LHCN-M2 (cell line): ENCODE measurements at places on chromosomes 12 and 14.

GRCh38 chr14:66152302-66152701 lies 333.9 kb upstream of the CCDC196 start:
- no peak for DNase-seq

DNA sequence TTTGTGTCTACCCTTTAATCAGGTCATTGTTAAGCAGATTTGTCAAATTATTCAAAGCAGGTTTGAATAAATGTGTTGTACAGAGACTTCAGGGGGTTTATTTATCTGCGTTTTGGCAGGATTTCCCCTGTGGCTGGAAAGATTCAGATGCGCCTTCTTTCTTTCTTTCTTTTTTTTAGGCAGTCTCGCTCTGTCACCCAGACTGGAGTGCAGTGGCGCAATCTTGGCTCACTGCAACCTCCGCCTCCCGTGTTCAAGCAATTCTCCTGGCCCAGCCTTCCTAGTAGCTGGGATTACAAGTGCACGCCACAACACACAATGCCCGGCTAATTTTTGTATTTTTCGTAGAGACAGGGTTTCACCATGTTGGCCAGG lies 6.3 kb upstream of the NANOGNB start:
- DNase-seq, result no peak

DNA sequence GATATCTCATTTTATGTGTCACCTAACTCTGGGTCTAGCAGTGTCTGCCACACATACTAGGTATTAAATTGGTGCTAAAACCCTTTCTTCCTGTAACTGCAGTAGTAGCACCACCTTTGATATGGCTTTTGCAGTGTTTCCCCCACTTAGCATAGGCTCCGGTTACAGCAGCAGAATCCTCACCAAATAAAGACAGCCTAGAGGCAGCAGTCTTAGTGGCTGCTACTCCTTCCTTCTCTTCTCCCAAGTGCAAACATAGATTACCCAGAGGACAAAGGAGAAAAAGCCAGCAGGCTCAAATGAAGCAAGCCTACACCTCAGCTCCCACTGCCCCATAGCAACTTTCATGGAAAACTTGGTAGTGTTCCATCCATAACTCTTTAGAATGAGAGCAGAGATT lies 30.1 kb upstream of the ABCC9 start:
- DNase-seq, result no peak

DNA sequence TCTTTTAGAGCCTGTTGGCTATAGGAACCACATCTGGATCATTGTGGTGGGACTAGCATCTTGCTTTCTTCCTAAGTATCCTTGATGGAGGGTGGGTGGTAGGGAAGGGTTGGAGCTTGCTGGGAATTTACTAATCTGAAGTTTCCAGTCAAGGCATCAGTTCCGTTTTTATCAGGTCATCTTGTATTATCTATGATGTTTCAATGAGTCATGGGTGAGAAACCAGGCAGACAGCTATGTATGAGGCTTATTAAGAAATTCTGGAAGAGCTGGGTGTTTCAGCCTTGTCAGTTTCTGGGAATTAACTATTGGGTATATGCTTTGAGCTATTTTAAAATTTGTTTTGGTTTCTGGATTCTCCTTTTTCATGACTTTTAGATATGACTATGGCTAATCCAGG lies 11.3 kb downstream of the TSFM start:
- peak; percentile 76 for DNase-seq

GRCh38 chr12:124299628-124300388 lies 4.9 kb downstream of the RFLNA start:
- no peak for DNase-seq

DNA sequence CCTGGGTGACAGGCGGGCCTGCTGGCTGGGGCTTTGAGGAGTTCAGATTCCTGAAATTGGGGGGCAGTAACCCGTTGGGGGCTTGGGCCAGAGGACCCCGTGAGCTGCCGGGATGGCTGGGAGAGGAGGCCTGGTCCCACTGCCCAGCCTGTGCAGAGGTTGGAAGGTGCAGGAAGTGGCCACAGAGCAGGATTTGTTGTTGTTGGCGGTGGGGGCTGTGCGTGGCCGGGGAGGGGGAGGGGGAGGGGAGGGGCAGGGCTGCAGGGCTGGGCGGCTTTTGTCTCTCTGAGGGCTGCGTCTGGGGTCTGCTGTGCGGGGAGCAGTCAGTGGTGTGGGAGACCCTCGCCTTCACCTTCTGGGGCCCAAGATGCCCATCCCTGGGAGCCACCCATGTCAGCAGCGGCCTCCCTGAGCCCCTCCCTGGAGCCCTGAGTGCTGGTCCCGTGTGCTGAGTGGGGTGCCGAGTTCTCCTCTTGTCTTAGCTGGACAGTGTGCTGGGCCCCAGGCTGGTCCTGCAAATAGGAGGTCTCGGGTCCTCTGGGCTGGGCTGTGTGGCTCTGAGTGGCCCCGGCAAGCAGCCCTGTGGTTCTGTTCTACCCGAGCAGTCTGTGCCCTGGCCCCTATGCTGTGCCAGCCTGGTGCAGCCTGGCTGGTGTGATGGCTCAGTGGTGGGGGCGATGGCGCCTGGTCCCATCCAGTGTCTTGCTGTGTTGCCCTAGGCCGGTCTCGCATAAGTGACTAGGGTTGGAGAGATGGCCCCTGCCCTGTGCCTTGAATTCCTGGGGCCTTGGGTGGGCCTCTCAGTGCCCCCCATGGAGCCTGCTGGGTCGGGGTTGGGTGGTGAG lies 10.3 kb downstream of the KIF26A start:
- no peak for DNase-seq

GRCh38 chr12:115661112-115661511 lies 616.4 kb downstream of the MED13L start:
- no peak for DNase-seq

DNA sequence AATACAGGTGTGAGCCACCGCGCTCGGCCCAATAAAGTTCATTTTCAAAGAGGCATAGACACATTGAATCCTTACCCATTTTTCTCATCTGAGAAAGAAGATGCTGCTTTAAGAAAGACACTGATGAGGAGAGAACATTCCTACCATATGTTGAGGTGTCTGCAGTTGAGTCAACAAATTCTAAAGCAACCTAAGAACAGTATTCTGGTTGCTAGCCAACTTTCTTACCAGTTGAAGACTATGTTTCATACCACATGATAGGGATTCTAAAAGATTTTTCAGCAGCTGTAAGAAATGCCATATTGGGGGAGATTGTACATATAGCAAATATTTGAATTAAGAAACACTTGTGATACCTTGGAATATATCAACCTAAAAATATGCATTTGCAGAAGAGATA lies 160.1 kb downstream of the SRGAP1 start:
- peak; percentile 53 for DNase-seq

GRCh38 chr14:26067786-26068459 lies 529.9 kb downstream of the NOVA1 start:
- no peak for DNase-seq

DNA sequence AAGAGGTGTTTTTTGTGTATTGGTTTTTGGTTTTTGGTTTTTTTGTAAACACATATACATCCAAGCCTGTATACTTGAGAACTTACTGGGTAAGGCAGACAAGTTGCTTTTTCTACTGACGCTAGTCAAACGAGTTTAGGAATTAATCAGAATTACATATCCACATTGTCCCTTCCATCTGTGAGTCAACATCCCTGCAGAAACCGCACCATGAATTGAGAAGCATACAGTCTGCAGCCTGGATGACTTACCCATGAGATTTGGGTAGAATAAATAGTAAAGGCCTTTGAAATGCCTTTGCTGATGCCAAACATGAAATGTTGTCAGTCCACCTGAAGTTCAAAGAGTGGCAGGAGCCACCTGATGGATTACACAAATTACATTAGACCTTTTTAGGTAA lies 21.4 kb upstream of the C12orf42 start:
- DNase-seq, result no peak

GRCh38 chr12:47763481-47764346 lies 5.0 kb upstream of the RAPGEF3 start:
- DNase-seq, result no peak

DNA sequence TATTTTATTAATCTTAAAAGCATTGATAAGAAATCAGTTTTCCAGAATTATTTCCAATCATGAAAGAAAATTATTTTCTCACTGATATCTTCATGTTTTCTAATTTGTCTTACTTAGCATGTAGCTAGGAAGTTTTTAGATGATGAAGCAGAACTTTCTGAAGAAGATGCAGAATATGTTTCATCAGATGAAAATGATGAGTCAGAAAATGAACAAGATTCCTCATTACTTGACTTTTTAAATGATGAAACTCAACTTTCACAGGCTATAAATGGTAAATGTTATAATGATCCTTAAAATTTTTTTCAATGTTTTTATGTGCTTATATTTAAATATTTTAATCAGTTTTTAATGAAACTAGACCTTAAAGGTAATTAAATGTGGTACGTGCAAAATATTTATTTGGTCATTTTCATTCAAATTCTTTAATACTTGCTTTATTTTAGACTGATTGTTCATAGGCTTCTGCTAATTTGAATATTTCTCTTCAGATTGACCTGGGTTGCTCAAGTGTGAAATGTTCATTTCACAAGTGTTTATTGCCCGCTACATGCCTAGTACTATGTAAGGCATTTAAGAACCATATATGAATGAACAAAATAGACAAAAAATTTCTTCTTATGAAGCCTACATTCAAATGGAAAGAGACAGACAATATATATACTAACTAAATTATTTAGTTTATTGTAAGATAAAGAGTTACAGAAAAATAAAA lies 49.5 kb downstream of the FANCM start:
- no peak for DNase-seq

GRCh38 chr12:132582058-132582420 lies 28.3 kb downstream of the LRCOL1 start:
- no peak for DNase-seq

DNA sequence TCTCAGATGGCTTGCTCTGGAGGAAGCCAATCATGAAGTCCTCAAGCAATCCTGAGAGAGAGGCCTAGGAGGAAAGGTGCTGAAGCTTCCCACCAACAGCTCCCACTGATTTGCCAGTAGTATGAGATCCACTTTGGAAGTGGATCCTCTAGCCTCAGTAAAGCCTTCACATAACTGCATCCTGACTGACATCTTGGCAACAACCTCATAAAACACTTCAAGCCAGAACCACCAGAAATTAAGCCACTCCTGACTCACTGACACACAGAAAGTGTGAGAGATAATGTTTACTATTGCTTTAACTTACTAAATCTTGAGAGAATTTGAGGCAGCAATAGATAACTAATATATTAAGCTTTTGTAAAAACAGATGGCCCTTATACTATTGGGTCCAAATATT lies 11.7 kb upstream of the TMX1 start:
- no peak for DNase-seq

DNA sequence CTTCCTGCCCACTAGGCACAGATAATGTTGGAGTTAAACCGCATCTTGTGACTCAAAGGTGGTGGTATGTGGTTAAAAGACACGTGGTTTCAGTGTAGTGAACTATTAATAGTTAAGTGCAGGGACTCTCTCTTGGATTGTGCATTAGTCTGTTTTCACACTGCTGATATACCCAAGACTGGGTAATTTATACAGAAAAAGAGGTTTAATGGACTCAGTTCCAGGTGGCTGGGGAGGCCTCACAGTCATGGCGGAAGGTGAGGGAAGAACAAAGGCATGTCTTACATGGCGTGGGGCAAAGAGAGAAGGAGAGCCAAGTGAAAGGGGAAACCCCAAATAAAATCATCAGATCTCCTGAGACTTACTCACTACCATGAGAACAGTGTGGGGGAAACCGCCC lies 362.3 kb downstream of the GLT1D1 start:
- DNase-seq, result no peak

DNA sequence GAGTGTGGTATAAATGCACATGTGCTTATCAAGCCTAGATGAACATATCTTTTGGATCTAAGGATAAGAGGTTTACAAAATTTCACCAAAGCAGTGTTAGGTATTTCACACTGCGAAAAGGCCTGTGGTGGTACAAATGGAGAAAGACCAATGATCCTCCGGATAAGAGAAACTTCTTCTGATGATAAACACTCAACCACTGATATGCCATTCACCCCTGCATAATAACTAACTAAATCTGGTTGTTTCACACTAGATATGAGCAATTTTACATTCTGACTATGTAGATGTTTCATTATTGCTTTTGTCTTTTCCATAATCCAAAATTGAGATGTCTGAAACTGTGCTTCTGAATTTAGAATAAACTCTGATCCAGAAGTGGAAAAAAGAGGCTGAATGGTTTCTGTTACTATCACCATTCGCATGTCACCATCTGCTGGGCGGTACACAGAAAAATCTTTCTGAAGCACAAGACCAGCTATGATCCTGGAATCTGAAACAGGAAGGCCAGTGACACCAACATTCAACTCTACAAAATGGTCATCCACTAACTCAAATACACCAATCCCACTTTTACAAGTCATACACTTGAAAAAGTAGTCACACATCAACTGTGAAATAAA lies 1.3 kb downstream of the BBS10 start:
- peak; percentile 83 for DNase-seq

- no peak for DNase-seq
Observed at GRCh38 chr12:117147639-117148038, 42.6 kb downstream of the FBXO21 start.

GRCh38 chr12:39830852-39831520 lies 211.4 kb upstream of the ABCD2 start:
- no peak for DNase-seq

DNA sequence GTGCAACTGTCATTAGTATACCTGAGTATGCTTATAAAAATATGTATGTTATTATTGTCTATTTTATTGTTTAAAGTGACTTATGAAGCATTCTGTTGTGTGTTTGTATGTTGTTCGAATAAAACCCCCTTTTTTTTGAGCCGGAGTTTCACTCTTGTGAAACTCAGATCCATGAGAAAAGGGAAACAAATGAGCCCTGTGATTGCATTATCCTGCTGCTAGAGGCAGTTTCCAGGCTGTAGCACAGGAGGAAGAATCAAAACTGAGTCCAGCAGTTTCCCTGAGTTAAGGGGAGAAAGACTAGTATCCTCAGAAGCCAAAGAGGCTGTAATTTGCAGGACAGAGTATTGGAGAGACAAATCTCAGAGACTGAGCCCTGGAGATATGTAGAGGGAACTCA lies 12.5 kb downstream of the SGPP1 start:
- DNase-seq, result no peak

DNA sequence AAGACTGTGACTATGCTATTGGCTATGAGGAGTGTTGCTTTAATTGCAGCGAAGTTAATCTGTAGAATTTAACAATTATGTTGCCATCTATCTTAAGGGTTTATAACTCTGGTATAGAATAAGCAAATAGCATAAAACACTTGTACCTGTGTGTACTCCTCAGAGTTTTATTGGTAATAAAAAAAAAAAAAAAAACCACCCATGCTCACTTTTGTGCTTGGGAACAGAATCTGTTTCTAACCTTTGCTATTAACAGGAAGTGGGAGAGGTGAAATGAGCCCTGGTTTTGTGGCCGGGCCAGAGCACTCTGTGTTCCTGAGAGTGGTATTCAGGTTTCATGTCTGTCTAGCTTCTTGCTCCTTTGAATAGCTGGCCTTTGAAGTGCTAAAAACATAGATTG lies 53.1 kb downstream of the PDE3A start:
- DNase-seq, result no peak

DNA sequence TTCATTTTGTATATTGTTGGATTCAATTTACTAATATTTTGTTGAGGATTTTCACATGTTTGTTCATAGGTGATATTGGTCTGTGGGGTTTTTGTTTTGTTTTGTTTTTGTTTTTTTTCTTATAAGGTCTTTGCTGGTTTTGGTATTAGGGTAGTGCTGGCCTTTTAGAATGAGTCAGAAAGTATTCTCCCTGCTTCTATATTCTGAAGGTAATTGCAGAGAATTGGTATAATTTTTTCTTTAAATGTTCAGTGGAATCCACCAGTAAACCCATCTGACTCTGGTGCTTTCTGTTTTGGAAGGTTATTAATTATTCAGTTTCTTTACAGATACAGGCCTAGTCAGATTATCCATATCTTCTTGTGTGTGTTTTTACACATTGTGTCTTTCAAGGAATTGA lies 8.9 kb downstream of the TOGARAM1 start:
- DNase-seq, result no peak

- no peak for DNase-seq
Observed at GRCh38 chr12:106080791-106081170, 58.0 kb downstream of the NUAK1 start.
